ENCODE measurements at places on chromosomes 7 and 10.

DNA sequence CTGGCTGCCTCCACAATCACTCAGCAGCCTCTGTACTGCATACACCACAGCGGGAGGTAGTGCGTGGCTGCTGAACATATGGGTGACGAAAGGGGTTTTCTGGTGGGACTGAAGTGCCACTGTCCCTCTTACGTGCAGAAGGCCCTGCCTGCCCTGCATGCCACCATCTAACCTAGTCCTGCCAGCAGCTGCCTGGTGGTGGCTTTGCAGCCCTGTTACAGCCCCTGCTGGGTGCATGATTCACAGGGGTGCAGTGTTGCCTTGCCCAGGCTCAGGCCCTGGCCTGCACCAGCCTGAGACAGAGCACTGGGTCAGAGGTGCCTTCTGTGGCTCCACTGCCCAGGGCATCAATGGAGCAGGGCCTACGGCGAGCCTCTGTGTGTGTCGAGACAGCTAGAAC is 50.1 kb downstream of the SYPL1 start:
- no peak for DNase-seq

- no peak for DNase-seq
These were observed 750.7 kb downstream of the SUGCT start for GRCh38 chr7:40885503-40885902.

DNA sequence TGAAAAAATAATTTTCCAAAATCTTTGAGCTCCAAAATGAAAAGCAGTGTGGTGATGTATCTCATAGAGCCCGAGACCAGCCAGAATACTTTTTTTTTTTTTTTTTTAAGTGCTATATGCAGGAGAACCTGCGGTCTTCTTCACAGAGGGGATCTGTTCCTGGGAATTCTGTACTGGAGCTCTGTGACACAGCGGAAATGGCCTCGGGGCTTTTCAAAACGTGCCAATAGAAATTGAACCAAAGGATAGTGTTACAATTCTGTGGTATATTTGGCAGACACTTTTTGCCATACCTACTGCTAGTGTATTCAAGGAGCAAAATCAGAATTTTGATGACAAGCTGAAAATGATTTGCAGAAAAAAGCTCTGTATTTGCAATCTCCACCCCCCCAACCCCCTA is 1429.3 kb upstream of the LRRTM3 start:
- DNase-seq = no peak

DNA sequence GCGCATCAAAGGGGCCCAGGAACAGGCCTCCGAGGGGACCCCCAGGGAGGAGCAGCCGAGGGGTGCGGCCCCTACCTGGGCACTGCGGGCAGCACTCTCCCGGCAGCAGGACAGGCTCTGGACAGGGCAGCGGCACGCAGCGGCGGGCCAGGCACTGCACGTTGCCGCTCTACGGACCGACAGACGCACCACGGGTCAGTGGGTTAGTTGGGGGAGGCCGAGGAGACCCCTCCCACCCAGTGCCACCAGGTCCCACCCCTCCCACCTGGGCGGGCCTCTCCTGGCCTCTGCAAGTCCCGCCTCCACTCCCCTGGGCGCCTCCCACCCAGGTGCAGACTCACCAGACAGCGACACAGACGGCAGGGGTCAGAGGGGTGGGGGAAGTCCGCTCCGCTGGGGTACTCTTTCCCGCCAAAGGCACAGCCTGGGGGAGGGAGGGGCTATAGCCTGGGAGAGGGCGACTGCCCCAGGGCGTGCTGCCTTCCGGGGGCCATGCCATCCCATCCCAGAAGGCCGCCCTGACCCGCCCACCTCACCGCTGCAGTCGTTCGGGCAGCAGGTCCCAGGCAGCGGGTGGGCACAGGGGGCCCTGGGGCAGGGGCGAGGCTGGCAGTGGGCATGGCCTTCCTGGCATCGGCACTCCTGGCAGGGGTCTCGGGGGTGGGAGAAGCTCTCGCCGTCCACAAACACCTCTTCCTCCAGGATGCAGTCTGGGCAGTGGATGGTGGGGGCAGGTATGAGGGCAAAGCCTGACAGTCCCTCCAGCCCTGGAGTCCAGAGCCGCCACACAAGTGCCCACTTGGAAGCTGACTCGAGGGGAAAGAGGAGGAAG is 19.2 kb downstream of the KCP start:
- no peak for DNase-seq

- DNase-seq = peak; percentile 70
These were observed 85.8 kb upstream of the PRKCQ start for GRCh38 chr10:6665847-6666246.

DNA sequence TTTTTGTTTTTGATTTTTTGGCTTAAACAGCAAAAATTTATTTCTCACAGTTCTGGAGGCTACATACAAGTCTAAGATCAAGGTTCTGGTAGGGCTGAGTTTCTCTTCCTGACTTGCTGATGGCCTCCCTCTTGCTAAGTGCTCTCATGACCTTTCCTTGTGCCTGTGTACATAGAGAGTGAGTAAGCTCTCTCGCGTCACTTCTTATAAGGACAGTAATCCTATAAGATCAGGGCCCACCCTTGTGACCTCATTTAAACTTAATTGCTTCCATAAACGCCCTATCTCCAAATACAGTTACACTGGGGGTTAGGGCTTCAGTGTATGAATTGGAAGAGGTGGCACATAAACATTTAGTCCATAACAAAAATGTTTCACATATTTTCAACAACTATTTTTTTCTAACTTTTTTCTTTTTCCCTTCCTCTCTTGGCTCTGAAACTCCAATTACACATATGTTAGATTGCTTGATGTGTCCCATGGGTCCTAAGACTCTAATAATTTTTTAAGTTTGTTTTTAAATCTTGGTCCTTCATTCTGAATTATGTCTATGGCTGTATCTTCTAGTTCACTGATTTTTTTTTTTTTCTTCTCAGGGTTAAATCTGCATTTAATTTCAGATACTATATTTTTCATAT is 149.8 kb downstream of the HBP1 start:
- DNase-seq = no peak

Data from CD4-positive, alpha-beta T cell treated with Interleukin-6 at 100 ng/mL for 8 hours (primary cell).